ENCODE measurements at places on chromosomes 11 and 22.
A peak's percentile ranks its signal among the peaks of the same experiment; 100 is the strongest.

GRCh38 chr22:22125579-22126468 lies 118.8 kb upstream of the VPREB1 start:
- no peak for DNase-seq

DNA sequence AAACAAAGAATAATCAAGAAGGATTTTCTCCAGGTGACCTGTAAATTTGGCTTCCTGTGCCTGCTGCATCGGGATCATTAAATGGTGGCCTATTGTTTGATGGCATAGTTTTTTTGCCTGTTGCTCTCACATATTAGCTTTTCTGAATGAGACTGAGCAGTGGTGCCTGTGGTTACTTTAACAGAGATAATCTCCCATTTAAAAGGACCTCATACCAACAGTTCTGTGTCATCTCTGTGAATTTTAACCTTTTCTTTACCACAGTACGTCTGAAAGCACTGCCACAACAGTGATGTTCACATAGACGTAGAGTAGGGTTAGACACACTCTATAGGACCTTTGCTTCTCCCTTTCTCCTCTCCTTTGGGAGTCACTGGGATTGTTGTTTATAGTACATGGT lies 22.9 kb upstream of the RCE1 start:
- no peak for DNase-seq

- no peak for DNase-seq
Observed at GRCh38 chr22:32473388-32473952, 1.1 kb upstream of the FBXO7 start.

DNA sequence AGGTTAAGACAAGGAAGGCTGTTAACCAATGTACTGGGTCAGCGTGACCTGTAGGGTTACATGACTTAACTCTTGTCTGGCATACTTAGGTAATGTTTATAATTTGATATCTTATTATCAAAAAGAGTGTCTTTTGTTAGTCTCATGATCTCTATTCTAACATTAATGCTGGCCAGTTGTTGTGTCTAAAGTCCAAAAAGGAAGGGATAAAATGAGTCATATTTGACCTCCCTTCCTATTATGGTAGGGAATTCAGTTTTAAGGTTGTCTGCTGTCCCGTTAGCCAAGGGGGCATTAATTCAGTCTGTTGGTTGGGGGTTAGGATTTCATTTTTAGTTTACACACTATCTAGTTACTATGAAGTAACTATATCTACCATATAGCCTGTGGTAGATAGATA lies 364.0 kb downstream of the GRM5 start:
- no peak for DNase-seq

DNA sequence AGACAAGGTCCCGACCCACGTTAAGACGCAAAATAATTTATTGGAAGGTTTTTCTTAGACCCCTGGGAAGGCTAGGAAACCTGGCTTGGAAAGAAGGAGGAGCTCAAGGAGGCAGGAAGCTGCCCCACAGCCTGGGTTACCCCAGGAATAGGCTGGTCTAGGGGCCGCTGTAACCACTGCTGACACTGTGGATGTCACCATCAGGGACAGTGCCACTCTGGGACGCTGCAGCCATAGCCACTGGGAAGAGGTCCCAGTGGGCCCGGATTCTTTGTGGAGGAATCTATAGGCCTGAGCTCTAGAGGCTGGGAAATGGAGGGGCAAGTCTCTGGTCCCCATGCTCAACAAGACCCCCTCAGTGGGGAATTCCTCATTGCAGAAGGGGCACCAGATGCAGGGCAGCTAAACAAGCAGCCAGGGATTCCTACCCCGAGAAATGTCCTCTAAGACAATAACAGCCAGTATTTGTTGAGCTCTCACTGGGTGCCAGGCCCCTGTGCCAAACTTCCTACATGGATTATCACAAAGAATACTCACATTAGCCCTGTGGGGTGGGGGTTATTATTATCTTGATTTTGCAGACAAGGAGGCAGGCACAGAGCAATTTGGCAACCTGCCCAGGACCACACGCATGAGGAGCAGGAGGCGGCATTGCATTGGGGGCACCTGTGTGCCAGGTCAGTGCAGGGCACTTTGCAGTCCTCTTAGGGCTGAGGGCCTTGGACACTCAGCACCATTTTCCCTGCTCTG lies 19.5 kb upstream of the CHKA start:
- DNase-seq = no peak

DNA sequence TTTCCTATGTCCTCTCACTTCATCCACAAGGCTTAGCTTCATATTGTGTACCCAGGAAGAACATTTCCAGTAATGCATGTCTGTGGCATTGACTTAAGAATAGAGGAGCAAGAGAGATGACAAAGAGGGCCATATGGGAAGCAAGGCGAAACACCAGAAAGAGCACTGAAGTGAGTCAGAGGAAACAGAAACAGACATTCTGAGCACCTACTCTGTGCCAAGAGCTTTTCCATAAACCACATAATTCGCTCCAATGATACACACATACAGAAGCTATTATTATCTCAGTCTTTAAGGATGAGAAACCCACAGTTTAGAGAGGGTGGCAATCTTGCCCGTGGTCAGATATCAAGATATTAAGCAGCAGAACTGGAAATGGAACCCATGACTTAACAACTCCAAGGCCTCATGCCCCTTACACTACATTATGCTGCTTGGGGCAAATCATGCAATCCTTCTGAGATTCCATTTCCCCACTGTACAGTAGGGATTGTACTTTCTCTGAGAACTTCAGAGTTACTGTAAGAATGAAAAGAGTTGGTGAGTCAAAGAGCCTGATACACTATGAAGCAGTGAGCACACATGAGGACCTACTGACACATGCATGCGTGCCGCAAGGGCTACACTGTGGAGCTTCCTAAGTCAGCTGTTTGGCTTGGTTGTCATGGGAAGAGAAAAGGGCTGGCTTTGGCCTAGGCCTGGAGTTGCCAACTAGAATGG lies 126.6 kb downstream of the KCNC1 start:
- DNase-seq = no peak

- no peak for DNase-seq
Observed at GRCh38 chr22:24106385-24107381, 74.6 kb upstream of the SUSD2 start.

- no peak for DNase-seq
Observed at GRCh38 chr11:78562398-78562797, 12.3 kb downstream of the NARS2 start.

- DNase-seq = no peak
Observed at GRCh38 chr11:2102132-2102882, 36.9 kb downstream of the IGF2 start.

DNA sequence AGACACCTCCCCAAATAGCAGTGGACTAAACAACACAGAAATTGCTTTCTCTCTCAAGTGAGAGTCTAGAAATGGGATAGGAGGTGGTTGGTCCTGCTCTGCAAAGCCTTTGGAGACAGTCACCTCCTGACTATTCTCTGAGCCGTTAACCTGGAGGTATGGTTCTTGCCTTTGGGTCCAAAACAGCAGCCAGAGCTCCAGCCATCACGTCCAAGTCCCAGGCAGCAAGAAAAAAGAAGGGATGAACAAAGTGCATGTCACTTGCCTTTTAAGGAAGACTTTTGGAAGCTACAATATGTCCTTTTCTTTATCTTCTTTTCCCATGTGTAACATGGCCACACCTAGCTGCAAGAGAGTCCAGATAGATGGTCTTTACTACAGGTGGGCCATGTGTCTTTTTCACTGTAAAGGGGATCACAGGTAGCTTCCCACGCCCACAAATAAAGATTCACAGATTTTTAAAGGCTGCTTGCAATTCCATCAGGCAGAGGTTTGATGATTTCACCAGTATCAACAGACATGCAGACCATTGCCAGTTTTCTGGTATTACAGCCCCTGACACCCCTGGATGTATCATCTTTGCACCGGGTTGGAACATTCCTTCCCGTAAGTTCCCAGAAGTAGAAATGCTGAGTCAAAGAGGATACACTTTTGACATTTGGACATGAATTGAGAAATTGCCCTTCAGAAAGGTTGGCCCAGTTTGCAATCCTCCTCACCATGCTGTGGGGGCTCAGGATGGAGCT lies 66.0 kb downstream of the MYEOV start:
- DNase-seq = no peak

- DNase-seq = peak; percentile 55
Observed at GRCh38 chr11:63866211-63866610, 27.3 kb downstream of the MARK2 start.

- no peak for DNase-seq
Observed at GRCh38 chr11:65398362-65398910, 12.0 kb downstream of the FRMD8 start.

GRCh38 chr22:33909075-33909458 lies 11.2 kb downstream of the LARGE1 start:
- DNase-seq = no peak

DNA sequence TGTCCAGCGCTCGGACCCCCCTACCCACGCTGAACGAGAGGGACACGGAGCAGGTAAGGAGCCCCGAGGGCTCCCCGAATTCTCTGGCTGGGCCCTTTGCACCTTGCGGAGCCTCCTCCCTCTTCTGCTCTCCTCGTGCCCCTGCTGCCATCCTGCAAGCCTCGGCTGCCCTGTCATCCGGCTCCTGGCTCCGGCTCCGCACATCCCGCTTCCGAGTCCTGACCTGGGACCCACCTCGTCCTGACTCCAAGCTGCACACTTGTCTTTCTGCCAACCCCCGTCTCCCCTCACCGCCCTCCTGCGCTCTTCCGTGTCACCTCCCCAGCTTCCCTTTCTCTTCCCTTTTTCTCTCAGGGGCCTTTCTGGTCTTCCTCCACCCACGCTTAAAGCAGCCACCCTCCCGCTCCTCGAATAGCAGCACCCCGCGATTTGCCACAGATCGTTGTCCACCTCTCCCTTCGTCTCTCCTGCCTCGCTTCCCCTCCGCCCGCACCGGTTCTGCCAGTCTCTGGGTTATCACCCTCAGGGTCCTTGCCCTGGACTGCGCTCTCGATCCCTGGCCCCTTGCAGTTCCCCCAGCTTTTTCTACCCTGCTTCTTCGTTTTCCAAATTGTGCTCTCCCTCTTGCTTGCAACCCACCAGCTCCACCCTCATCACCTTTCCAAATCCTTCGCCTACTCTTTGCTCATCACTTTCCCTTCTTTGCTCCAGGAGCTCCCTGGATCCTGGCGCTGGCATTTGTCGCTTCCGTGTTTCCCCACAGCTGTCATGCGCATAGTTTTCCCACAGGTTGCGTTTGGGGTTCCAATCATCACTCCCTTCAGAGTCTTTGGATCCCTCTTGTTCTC lies 822 bp downstream of the MARK2 start:
- no peak for DNase-seq

All from activated T-helper 9 cell treated with anti-CD3 and anti-CD28 coated beads, Interleukin-2, amount 50 U/mL, for 16 hours (primary cell).